ENCODE measurements at places on chromosomes 5 and 9.
A peak's percentile ranks its signal among the peaks of the same experiment; 100 is the strongest.

DNA sequence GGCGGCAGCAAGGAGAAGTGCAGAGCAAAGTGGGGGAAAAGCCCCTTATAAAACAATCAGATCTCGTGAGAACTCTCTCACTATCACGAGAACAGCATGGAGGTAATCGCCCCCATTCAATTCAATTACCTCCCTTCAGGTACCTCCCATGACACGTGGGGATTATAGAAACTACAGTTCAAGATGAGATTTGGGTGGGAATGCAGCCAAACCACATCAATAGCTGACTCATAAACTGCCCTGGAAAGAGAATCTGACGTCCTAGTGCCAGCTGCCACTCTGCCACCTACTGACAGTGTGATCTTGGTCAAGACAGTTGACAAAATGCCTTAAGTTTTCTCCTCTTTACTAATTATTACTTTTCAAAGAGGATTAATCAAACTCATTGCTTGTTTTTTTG, 128.3 kb downstream of the GPBP1 start:
- ATAC-seq = peak; percentile 54

DNA sequence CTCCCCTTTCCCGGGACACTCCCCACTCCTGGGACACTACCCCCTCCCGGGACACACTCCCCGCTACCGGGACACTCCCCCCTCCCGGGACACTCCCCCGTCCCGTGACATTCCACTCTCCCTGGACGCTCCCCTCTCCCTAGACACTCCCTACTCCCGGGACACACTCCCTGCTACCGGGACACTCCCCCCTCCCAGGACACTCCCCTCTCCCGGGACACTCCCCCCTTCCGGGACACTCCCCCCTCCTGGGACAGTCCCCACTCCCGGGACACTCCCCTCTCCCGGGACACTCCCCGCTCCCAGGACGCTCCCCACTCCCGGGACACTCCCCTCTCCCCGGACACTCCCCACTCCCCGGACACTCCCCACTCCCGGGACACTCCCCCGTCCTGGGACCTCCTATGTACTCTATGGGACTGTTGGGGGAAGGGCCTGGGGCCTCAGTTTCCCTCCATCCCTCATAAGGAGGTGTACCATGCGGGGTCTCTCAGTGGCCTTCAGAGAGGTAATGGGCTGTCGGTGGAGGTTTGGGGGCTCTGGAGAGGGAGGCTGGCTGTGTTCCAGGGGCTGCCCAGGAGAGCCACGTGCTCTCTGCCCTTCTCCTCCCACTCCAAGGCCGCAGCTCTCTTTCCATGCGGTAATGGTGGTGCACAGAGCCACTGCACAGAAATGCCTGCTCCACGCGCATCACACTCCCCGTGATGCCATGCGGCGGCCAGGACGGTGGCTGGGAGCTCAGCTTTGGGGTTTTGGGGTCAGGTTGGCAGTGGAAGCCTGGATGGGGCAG, 96.2 kb downstream of the RXRA start:
- ATAC-seq = peak; percentile 87

DNA sequence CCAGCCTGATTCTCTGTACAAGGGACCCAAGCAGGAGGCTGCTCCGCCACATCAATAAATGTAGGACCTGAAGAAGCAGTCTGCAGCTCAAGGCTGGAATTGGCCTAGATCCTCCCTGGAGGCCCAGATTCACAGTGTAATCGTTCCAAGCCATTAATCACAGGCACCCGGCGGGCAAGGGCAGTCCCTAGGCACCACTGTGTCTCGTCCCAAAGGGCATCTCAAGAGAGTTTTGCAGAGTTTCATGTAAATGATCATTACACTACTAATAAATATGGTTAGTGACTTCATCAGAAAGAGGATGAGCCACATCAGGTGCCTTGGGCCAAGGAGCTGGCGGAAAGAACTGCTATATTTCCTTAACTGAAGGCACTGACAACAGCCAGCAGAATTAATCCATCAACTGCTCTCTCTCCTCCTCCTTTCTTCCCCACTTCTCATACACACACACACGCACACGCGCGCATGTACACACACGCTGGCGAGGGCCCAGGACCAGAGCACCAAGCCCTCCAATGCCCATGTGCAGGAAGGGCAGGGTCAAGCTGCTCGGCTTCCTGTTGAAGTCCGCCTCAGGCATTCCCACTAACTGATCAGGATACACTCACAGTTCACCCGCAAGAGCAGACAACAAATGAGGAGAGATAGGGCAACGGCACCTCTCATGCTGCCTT, 33.9 kb downstream of the GNAQ start:
- ATAC-seq = peak; percentile 33

GRCh38 chr5:119177226-119177625, 106.3 kb downstream of the DMXL1 start:
- no peak for ATAC-seq

DNA sequence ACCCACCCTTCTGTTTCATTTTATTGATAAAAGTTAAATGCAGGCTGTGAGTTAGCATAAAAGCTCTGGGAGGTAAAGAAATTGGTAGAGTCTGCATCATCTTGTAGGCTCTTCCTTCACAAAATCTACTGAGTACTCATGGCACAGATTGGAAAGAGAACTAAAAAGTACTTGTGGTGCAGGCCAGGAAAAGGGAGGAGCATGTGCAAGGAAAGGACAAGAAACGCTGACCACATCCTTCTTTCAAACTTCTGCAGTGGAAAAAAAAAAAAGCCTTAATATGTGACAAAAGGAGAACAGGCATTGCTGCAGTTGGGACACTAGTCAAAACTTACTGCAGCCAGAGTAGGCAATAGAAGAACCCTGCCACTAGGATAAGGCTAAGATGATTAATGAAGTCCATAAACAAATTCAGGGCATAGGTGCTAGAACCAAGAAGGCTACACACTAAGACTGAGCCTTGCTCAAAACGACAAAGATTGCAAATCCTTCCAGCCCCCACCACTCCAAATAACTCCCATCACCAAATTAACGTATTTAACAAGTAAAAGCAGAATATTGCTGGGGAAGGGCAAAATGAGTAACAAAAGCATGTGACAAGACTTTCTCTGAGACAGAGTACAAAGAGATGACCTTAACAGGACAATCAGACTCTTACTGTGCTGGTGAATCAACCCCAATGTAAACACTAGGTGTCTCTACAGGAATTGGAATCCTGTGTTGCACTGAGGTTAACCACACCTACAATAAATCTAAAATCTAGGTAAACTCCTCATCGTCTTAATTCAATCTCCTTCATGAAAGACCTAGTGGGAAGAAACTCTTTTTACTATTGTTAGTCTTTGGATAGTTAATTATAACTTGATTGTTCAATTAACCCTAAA, 1024.8 kb downstream of the TLE1 start:
- peak; percentile 66 for ATAC-seq

- no peak for ATAC-seq
These were observed 9.7 kb upstream of the C9orf152 start for GRCh38 chr9:110217656-110218099.

GRCh38 chr9:135244271-135245221, 157.1 kb downstream of the OLFM1 start:
- peak; percentile 17 for ATAC-seq

- ATAC-seq = no peak
These were observed 372.6 kb downstream of the MTRR start for GRCh38 chr5:8241558-8241957.
